ENCODE measurements at places on chromosomes 16 and 17.

DNA sequence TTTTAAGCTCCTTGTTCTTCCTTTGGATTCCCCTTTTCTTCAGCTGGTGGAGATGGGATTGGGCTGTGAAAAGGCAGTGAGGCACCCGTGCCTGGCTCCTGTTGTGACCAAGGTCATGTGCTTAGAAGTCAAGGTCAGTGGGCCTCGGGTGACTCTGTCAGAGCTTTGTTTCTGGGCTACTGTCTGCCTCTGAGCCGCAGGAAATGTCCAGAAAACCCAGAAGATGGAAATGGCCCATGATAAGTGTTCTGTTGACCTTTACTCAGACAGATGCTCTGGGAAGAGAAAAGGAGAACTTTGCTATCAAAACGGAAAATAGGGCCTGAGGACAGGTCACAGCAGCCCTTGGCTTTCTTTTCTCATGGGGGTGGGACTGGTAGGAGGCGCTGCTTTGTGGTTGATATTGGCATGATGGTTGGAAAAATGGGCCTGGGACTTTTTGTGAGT, 2.9 kb downstream of the ABCC1 start:
- peak; percentile 31 for ATAC-seq

- ATAC-seq = peak; percentile 91
These were observed at the start of gene DYNC1LI2 for GRCh38 chr16:66751303-66751991. TSS of gene DYNC1LI2 (minus strand) at chr16:66751609. CDS start at chr16:66751591, 18 bp downstream.

- no peak for ATAC-seq
These were observed 45.1 kb downstream of the NOG start for GRCh38 chr17:56638591-56639051.

- no peak for ATAC-seq
These were observed 20.2 kb upstream of the NCBP3 start for GRCh38 chr17:3866276-3866675.

DNA sequence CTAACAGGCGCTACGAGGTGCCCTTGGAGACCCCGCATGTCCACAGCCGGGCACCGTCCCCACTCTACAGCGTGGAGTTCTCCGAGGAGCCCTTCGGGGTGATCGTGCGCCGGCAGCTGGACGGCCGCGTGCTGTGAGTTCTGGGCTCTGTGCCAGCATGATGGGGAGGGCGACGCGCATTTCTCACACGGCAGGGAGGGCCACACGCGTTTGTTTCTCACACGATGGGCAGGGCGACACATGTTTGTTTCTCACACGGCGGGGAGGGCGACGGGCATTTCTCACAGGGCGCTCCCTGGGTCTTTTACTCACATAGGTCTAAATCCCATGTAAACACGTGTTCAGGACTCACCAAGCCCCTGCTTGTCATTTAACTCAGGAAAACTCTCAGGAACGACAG, 4.4 kb downstream of the GAA start:
- ATAC-seq = no peak

GRCh38 chr16:10609402-10609774, 29.0 kb upstream of the EMP2 start:
- no peak for ATAC-seq

GRCh38 chr16:89154390-89155183, 17.0 kb upstream of the CDH15 start:
- no peak for ATAC-seq

DNA sequence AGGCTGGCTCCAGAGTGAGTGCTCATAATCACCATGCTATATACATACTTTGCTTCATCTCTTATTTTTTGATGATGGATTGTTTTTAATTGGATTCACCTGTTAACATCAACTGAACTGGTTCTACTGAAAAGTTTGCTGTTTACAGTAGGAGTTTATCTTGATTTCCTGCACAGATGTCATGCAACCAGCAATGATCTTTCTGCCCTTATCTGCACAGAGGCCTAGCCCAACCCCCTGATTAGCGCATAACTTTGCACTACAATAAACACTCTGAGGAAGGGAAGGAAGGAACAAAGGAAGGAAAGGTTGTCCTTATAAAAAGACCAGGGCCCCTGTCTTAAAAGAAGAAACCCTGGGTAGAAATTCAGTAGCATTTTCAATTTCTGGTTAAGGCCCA, 152.9 kb downstream of the RGS9 start:
- ATAC-seq = no peak

DNA sequence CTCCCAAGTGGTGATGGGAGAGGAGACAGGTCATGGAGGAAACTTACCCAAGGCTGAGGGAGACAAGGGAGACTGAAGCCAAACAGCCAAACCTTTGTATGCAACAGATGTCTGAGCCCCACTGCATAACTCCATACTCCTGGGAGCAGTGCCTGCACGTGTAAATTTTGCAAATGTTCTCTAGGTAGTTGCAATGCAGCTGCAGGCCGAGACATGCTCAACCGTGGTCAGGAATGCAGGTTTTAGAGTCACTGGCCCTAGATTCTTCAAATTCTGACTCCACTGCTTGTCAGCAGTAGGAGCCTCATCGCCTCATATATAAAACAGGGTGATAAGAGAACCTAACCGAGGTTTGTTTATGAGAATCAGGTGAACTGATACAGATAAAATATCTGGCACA, 11.5 kb downstream of the DYNLRB2 start:
- ATAC-seq = no peak

GRCh38 chr16:84054271-84054670, 11.7 kb upstream of the SLC38A8 start:
- ATAC-seq = no peak

DNA sequence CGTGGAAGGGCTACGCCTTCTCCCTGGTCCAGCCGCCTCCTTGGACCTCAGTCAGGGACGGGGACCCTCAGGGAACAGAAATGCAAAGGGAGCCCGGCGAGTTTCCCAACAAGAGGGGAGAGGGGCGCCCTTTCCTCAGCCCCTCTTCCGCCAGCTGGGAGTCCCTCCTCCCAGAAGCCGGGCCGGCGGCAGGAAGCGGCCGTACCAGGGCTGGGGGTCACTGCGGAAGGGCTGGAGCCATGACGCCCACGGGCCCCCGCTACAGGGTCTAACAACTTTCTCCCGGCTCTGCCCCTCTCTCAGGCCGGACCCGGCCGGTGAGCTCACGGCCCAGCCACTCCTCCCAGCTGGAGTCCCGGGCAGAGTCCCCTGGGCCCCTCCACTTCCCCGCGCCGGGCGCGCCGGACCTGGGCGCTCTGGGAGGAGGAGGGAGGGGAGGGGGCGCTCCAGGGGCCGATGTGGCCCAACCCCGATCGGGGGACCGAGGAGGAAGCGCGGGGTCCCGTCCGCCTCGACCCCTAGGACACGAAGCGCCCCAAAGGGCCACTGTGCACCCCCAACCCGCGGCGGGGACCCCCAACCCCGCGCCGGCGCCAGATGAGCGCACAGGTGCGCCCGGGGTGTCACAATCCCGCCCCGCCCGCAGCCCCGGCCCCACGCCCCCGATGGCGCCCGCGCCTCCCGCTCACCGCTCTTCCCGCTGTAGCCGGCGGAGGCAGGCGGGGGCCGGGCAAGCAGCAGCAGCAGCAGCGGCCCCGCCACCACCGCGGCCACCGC, 578 bp downstream of the PGAP6 start:
- ATAC-seq = peak; percentile 50

DNA sequence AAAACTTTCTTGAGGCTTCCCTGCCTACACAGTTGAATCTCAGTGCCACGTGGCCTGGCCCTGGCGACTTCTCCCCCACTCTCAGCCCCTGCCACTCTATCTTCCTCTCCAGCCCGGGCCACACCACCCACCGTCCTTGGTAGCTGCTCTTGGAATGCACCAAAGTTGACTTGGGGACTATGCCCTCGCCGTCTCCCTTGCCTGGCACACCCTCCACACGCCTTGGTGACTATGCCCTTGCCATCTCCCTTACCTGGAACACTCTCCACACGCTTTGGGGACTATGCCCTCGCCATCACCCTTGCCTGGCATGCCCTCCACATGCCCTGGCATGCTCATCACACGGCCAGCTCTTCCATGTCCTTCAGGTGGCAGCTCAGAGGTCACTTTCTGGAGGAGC, 15.5 kb upstream of the TVP23A start:
- no peak for ATAC-seq

DNA sequence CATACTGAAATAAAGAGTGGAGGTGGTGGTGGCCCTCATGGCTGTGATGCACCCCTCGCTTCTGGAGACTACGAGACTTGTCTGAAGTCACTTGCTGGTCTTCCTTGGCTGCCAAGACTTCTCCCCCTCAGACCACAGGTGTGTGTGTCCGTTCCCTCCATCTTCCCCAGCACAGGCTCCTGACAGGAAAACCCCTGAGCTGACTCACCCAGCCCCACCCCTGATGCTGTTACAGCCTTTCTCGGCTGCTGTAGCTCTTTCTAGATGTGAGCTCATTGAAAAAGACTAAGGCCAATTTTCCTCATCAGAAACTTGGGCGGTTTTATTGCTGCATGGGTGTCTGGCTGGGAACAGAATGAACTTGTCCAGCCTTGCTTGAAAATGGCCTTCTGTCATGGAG, 296.9 kb downstream of the TMEM114 start:
- no peak for ATAC-seq

- ATAC-seq = no peak
These were observed 6.0 kb upstream of the TNFRSF13B start for GRCh38 chr17:16977932-16978331.

- no peak for ATAC-seq
These were observed 123.4 kb downstream of the DYNLRB2 start for GRCh38 chr16:80664226-80664625.

DNA sequence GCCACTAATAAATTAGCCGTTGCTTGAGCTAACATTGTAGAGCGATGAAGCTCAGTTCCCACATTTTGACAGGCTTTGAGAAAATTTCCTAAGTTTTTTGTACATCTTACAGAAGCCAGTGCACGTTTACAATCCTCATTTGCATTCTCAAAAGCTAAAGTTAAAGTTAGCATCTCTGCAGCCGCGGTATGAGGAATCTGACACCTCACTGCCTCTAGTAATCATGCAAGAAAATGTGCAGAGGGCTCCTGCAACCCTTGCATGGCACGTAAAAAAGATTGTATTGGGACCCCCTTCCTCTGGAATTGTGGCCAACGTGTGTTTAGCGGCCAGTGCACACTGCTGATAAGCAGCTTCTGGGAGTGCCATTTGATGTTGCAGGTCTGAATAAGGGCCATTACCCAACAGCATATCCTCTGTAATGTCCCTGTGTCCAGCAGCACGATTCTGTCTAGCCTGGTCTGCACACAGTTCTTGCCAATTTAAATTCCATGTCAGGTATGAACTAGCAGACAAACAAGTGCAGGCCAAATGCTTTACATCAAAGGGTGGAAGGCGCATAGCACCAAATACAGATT, 12.4 kb upstream of the ZNF689 start:
- ATAC-seq = no peak

DNA sequence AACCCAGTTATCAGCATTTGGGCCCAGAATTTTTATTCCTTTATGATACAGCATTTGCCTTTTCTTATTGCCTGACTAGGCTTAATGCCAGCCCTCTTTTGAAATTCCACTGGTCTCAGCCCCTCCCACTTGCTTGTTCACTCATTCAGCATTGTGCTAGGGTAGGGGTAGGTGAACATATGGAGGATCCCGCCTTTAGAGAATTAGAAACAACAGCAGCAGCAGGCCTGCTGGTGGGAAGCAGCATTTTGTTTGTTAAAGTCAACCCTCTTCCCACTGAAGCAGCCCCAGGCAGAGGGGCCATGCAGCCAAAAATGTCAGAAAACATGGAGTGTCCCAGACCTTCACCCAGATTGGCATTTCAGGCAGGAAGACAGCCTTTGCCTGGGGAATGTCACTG, 1355.2 kb downstream of the CDH8 start:
- ATAC-seq = no peak

DNA sequence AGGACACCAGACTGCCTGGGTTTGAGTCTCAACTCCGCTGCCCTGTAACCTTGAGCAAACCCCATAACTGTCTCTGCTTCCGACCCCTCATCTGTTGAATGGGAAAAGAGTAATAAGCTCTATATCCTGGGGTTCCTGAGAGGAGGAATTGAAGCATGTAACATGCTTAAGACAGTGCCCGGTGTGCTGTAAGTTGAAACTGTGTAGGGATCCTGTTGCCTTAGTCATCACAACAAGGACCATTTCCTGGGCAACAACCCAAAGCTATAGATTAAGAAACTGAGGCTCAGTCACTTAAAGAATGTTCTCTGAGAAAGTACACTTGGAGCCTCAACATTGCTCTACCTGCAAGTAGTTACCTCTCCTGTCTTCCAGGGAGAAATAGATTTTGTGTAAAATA, 23.0 kb downstream of the CDH13 start:
- ATAC-seq = no peak

- no peak for ATAC-seq
These were observed 9.9 kb downstream of the TBC1D16 start for GRCh38 chr17:80025796-80026195.

GRCh38 chr17:66551839-66552238, 249.4 kb downstream of the PRKCA start:
- no peak for ATAC-seq

- no peak for ATAC-seq
These were observed 5.3 kb upstream of the NPIPB7 start for GRCh38 chr16:28477311-28477920.

GRCh38 chr16:81995651-81996050, 15.6 kb downstream of the SDR42E1 start:
- no peak for ATAC-seq

- ATAC-seq = peak; percentile 60
These were observed 45.8 kb upstream of the ARHGAP17 start for GRCh38 chr16:25060920-25061319.

DNA sequence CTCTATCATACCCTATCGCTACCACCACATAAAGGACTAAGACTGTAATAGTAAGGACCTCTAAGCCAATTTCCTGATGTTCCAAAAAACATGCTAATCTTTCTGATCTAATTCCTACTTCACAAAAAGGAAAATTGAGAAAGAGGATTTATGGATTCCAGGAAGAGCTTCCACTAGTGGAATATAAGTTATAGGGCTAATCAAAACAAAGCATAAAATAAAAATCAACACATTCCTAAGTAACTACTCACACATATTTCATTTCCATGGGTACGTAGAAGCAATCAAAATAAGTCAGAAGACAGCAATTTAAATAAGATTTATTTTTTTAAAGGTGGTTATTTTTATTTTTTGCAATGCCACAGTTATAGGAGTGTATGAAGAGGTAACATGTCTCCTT, 12.4 kb downstream of the CCDC43 start:
- no peak for ATAC-seq

GRCh38 chr16:17205279-17206211, 265.2 kb downstream of the XYLT1 start:
- no peak for ATAC-seq

DNA sequence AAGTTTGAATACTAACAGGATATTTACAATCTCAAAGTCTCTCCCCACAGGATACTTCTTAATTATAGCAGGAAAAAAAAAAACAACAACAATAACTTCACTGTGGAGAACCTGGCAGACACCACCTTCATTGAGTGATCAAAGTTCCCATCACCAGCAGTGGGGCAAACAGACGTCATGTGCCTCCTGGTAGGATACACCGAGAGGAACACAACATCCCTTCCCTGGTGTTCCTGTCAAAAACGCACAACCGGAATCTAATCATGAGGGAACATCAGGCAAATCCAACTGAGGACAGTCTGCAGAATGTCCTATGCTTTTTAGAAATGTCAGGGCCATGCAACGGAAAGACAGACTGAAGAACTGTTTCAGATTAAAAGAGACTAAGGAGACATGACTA, 80.0 kb downstream of the ZFHX3 start:
- ATAC-seq = no peak
